ENCODE measurements at places on chromosomes 6 and 20.

- no peak for ATAC-seq
Observed at GRCh38 chr20:19495905-19496703, 262.0 kb upstream of the RIN2 start.

DNA sequence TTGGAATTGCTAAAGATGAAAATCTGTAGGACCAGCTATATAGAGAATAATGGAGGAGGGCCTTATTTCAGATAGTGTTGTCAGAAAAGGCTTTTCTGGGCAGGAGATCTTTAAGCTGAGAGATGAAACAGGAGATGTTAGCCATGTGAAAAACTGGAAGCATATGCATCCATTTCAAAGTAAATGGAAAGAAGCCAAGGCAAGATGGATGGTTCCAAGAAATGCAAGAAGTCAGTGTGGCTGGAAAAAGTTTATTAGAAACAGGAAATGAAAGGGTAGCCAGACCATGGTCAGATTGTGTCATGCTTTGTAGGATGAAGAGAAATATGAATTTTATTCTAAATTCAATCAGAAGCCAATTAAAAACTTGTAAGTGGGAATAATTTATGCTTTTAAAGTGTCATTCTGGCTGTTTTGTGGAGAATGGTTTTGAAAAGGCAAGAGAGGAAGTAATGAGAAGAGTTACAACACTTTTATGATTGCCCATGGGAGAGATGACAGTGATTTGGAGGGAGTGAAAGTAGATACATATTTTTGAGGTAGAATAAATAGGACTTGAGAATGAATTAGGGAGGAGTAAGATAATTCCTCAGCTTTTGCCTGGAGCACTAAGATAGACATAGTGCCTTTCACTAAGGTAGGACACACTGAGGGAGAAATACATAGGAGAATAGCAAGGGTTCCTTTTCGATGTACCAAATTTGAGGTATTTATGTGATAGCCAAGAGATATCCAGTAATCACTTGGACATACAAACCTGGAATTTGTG lies 620.1 kb downstream of the HTR1B start:
- ATAC-seq = no peak

- ATAC-seq = no peak
Observed at GRCh38 chr20:21104466-21104761, 1.7 kb downstream of the LINC00237 start.

GRCh38 chr20:45328451-45328850 lies 19.8 kb downstream of the SDC4 start:
- no peak for ATAC-seq

DNA sequence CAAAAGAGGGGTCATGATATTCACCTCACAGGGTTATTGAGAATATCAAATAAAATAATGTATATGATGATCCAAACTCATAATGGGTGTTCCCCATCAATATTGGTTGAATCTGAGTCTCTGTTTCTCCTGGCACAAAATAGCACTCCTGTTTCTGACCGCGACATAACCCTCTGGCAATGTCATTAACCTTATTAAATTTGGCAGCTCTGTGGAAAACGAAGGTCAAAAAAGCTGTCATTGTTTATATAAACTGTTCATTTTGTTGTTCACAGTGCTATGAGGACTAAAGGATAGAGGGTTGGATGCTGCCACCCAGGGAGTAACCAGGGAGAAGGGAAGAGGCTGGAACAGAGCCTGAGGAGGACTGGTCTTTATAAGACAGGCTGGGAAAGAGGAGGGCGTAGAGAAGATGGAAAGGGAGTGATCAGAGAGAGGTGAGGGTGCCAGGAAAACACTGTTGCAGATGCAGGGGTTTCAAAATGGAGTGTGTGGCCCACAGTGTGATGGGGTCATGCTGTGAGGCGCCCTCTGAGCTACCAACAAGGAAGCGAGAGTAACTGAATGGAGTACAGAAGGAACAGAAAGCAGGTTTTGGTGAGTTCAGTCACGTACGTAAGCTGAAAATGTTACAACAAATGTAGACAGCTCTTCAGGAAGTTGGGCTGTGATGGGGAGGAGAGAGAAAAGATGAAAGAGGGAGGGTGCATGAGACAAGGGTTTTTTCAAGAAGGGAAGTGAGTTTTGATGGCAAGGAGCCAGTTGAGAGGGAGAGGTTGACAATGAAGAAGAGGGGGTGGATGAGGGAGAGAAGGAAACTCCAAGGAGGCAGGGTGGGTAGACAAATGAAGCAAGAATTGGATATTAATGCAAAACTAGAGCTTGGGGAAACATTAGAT lies 251.6 kb upstream of the TAB2 start:
- ATAC-seq = no peak

GRCh38 chr6:514396-514978 lies 122.9 kb downstream of the IRF4 start:
- ATAC-seq = peak; percentile 78

- no peak for ATAC-seq
Observed at GRCh38 chr20:40606237-40606636, 82.8 kb downstream of the MAFB start.

- peak; percentile 97 for ATAC-seq
Observed at GRCh38 chr20:37295001-37295400, 5.5 kb downstream of the MANBAL start.

- ATAC-seq = no peak
Observed at GRCh38 chr6:77650098-77650663, 2.7 kb upstream of the MEI4 start.

DNA sequence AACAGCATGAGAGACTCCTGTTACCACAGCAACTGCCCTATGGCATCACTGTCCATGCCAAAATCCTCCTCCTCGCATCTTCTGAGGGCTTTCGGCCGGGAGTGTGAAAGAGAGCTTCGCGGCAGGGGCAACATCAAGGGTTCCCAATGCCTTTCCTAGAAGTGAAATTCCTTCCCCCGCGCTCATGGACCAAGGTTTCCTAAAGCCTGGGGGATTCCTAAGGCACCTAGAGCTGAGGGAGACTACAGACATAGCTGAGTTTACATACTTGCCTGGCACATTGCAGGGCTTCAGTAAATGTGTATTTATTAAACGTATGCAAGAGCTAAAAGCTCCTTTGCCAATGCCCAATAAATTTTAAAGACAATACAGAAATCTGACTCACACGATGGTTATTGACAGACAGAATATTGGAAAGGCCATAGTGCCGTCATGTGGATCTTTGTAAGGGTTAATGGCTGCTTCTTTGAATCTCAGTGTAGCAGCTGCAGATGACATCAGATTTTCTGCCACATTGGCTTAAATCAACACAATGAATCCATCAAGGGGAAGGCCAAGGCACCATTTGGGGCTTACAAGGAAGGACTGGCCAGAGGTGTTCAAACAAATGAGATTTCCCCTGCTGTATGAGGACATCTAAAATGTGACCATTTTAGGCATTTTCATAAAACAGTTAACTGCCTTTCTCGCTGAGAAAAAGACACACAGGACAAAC lies 281.2 kb upstream of the JARID2 start:
- peak; percentile 87 for ATAC-seq

GRCh38 chr6:134431421-134431859 lies 113.5 kb upstream of the SGK1 start:
- no peak for ATAC-seq

- no peak for ATAC-seq
Observed at GRCh38 chr6:29227235-29227634, 56.5 kb downstream of the OR2J2 start.

GRCh38 chr6:92687278-92687677 lies 732.1 kb downstream of the EPHA7 start:
- ATAC-seq = no peak

DNA sequence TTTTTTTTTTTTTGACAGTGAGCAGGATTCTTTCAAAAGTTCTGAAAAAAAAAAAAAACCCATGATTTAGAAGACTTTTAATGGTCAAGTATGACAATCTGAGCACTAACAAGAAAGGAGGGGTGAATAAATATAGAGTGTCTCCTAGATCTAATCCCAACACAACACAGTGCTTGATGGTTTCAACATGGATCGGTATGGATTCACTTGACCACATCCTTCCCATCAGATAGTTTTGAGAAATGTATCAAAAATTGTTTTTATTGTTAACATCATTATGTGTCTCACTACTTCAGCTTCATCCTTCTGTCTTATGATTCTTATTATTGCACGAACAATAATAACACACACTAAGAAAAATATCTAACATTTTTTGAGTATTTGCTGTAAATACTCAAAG lies 21.0 kb downstream of the KIF13A start:
- no peak for ATAC-seq

- no peak for ATAC-seq
Observed at GRCh38 chr20:19937218-19937617, 79.9 kb upstream of the NAA20 start.

GRCh38 chr6:43699564-43700186 lies 12.1 kb upstream of the MRPS18A start:
- ATAC-seq = peak; percentile 4

- ATAC-seq = no peak
Observed at GRCh38 chr6:1287103-1287591, 24.8 kb upstream of the FOXQ1 start.

GRCh38 chr6:47567586-47567985 lies 90.0 kb downstream of the CD2AP start:
- ATAC-seq = no peak

DNA sequence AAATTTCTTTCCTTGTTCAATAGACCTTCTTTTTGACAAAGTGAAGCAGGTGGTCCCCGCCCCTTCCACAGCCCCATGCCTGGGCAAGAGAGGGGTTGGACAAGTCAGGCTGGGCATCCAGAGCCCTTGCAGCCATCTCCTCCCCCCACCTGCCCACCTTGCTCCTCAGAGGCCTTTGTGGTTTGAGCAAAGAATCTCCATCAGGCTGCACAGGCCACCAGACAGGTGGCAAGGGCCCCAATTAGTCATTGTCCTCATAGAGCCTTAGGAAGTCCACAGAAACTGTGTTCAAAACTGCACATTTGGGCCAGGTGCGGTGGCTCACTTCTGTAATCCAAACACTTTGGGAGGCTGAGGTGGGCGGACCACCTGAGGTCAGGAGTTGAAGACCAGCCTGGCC lies 1.5 kb upstream of the MAPK13 start:
- no peak for ATAC-seq

- peak; percentile 31 for ATAC-seq
Observed at GRCh38 chr6:44227148-44227793, 3.9 kb downstream of the SLC29A1 start.

GRCh38 chr20:8640461-8640860 lies 428.4 kb upstream of the PLCB4 start:
- no peak for ATAC-seq

GRCh38 chr20:46674253-46675083 lies 14.8 kb downstream of the TP53RK start:
- no peak for ATAC-seq
